ENCODE measurements at places on chromosomes 16 and 17. TPM values are rescaled to one million over a fixed set of nuclear protein-coding genes. Genes with fewer than 3 reads are reported as not detected.
A peak's percentile ranks its signal among the peaks of the same experiment; 100 is the strongest.

DNA sequence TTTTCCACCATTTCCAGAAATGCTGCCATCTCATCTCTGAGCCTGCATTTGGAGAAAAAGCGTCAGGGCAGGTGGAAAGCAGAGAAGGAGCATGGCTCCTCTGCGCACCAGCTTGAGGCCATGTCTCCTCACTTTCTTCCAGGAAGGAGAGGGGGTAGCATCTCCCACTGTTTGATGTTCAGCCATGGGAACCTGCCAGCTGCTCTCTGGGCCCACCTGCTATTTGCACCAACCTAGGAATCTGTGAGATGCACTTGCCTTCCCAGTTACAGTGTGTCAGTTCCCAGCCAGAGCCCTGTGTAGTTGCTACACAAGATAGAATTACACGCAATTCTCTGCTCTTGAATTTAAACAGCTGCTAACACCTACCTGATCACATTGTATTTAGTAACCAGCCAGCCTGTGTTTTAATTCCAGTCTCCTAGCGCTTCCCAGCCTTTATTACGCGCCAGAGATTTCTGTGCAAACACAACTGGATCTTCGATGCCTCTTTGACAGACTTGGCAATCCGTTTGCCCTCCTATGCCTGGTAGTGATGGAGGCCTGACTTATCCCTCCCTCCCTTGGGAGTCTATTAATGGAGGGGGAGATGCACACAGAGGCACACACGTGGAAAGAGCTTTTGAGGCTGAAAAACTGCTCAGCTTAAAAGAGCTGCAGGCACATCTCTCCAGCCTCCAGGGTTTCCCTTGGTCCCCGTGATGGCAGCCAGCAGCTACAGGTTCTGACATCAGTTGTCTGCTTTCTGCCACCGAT, 98.1 kb upstream of the SEC14L1 start:
- H3K36me3 ChIP-seq, result no peaks in the 10 kb centered on the region
- no peaks in the 10 kb centered on the region for H3K27me3 ChIP-seq
- DNase-seq, result no peak
- no peak overlapping the region for H3K4me3 ChIP-seq
- H3K27ac ChIP-seq, result no peak overlapping the region

- no peaks in the 10 kb centered on the region for H3K27me3 ChIP-seq
- 0 out of 2 replicates have a peak, but pooled peaks cover 2% of the 10 kb centered on the region for H3K4me1 ChIP-seq
- DNase-seq, result no peak
- no peaks in the 10 kb centered on the region for H3K36me3 ChIP-seq
- H3K27ac ChIP-seq, result no peak overlapping the region
Measured at GRCh38 chr17:40901981-40902474, 17.0 kb upstream of the KRT20 start.

DNA sequence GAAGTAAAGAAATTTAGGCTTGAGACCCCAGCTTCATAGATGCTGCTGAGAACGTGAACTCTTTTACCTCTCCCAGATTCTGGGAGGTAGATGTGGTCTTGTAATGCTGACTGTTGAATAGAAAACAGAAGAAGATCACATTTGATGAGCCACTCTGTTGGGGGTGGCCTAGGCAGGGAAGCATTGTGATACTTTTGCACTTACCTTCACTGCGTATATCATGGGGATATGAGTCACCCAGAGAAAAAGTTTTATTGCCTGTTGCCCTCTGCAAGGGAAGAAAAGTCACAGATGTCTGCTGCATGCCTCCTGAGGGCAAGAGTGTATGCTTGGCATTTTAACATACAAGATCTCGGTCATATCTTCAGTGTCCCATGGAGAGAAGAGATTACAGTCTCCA, 365.4 kb downstream of the SNX29 start:
- DNase-seq, result no peak
- no peaks in the 10 kb centered on the region for H3K36me3 ChIP-seq
- H3K4me3 ChIP-seq, result no peak overlapping the region
- H3K27me3 ChIP-seq, result no peaks in the 10 kb centered on the region
- no peaks in the 10 kb centered on the region for H3K4me1 ChIP-seq
- no peak overlapping the region for H3K27ac ChIP-seq

- H3K27me3 ChIP-seq, result no peaks in the 10 kb centered on the region
- DNase-seq, result no peak
- no peak overlapping the region for H3K4me3 ChIP-seq
- H3K36me3 ChIP-seq, result no peaks in the 10 kb centered on the region
- no peaks in the 10 kb centered on the region for H3K4me1 ChIP-seq
- H3K27ac ChIP-seq, result no peak overlapping the region
Measured at GRCh38 chr17:66230922-66231591, 1.8 kb upstream of the APOH start.

Gene RNF43
- 0.42 TPM for total RNA-seq

DNA sequence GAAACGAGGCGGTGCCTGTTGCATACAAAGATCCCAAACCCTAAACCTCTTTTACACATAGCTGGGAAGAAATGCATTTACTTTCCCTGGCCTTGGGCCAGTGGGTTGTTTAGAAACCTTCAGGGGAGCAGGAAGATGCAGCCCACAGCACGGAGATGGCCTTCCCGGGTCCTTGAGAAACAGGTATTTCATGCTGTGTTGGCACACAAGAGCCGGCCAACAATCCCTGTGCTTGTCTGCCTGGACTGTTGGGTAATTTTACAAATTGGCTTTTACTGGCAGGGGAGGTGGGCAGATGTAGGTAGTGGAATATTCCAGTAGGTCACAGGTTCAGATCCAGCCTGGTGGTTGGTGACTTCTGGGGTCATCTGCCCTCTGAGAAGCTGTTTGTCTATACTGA, 148.0 kb downstream of the FOXL1 start:
- no peaks in the 10 kb centered on the region for H3K36me3 ChIP-seq
- no peak for DNase-seq
- no peaks in the 10 kb centered on the region for H3K27me3 ChIP-seq
- no peaks in the 10 kb centered on the region for H3K4me1 ChIP-seq

DNA sequence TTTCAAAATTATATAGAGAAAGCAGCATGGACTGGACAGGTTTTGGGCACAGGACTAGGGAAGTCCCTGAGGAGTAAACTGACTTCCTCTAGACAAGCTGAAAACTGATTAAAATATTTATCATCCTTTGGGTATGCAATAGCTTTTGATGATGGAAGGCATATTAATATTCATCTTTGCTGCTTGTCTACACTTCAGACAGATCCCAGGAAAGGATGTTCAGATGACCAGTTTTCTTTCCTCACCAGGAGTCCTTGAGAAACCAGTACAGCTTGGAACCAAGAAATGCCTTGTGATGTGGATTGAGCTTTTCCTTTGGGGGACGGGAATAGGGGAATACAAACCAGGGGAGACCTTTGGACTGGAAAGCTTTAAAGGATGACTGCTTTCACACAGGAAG, 195.5 kb downstream of the FTO start:
- no peak overlapping the region for H3K27ac ChIP-seq
- H3K27me3 ChIP-seq, result no peaks in the 10 kb centered on the region
- no peaks in the 10 kb centered on the region for H3K36me3 ChIP-seq
- H3K4me3 ChIP-seq, result no peak overlapping the region

Gene DPEP1
- total RNA-seq, result 1.1 TPM

DNA sequence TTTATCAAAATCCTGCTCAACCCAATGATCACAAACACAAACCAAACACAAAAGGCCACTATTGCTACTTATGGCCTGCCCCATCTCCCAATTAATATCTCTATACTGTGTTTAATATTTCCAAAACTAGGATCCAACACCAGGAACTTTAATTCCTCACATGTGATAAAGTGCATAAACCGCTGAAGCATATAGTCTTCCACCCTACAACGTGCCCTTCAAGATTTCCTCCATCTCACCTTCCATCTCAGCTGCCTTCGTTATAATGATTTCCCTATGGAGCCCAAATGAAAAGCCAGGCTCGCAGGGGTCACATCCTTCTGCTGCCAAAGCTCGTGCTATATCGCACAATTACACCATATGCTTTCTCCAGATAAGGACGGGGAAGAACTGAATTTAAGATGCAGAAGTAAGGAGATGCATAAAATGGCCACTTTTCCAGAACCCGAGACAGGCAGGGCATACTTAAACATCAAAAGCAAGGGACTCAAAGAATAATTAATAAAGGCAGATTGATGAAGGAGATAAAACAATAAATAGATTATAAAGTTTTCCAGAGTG, 1.8 kb downstream of the MYH10 start:
- peaks cover 11% of the 10 kb centered on the region for H3K4me1 ChIP-seq
- H3K27me3 ChIP-seq, result no peaks in the 10 kb centered on the region
- H3K27ac ChIP-seq, result no peak overlapping the region
- H3K4me3 ChIP-seq, result peak overlapping the region; percentile 99
- no peak for DNase-seq
- peaks cover 4% of the 10 kb centered on the region for H3K36me3 ChIP-seq

DNA sequence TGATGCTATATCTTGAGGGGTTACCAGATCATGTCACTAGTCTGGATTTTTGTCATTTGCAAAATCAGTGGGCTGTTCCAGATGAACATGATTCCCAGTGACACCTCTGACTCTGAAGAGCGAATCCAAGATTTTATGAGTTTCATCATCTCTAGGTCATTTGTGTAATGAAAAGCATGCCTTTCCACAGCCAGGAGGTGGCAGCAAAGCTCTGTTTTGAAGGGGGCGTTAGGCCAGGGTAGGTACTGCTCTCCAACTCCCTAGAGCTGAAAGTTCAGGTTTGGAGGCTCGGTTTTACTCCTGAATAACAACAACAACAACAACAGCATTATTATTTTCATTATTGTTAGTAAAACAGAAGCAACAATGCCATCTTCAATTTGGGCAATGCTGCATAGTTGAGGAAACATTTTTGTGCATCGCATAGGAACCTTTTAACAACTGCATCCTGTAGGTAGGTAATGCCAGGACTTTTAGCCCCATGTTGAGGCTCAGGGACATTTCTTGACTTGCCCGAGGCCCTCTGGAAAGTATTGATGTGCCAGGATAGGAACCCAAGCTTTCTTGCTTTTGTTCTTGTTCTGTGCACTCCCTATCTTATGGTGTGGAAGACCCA, 77.0 kb downstream of the MYH13 start:
- H3K36me3 ChIP-seq, result no peaks in the 10 kb centered on the region
- H3K27ac ChIP-seq, result no peak overlapping the region
- H3K4me1 ChIP-seq, result no peaks in the 10 kb centered on the region

- no peaks in the 10 kb centered on the region for H3K4me1 ChIP-seq
- H3K4me3 ChIP-seq, result no peak overlapping the region
- H3K36me3 ChIP-seq, result no peaks in the 10 kb centered on the region
- no peak overlapping the region for H3K27ac ChIP-seq
Measured at GRCh38 chr17:56178203-56178602, 24.9 kb downstream of the ANKFN1 start.

Gene RAMP2
- total RNA-seq, result 11.7 TPM

Data from H9 (cell line).